ENCODE measurements at places on chromosomes 6 and 20. TPM values are rescaled to one million over a fixed set of nuclear protein-coding genes. Genes with fewer than 3 reads are reported as not detected.

- DNase-seq: no peak
Observed at GRCh38 chr6:30055513-30055912, 5.6 kb upstream of the POLR1H start.

DNA sequence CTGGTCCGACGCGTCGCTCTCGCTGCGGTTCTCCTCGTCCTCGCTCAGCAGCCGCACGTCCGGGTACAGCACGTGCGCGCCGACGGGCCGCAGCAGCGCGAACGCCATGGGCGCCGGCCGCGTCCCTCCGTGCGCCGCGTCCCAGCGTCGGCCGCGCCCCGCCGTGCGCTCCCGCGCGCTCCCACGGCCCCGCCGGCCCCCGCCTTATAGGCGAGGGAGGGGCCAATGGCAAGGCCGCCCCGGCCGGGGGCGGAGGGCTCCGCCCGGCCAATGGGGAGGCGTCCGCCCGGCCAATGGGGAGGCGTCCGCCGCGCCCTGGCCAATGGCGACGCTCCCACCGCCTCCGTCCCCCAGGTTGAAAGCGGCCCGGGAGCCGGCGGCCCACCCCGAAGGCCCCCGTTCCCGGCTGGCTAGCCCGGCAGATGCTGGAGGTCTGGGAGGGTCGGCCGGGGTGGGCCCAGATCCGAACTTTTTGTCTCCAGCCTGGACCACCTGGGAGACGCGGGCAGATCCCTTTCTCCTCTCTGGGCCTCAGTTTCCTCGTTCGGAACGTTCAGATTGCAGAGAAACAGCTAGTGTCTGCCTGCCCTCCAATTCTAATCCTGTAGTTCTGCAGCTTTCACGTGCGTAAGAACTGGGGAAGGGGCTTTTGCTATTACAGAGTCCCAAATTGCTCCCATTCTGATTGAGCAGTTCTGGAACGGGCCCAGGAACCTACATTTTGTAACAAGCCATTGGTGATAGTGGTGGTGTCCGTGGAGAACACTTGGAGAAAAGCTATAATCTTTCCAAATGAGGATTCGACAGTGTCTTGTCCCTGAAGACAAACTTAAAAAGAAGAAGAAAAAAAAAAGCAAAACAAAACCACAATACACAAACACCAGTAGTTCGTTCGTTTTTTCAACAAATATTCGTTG lies at the start of gene TCF15:
TCF15 (minus strand) TSS at position 180 of the 917 bp plus-strand sequence; CDS start at position 108, 72 bp downstream.
- DNase-seq: peak; percentile 6

DNA sequence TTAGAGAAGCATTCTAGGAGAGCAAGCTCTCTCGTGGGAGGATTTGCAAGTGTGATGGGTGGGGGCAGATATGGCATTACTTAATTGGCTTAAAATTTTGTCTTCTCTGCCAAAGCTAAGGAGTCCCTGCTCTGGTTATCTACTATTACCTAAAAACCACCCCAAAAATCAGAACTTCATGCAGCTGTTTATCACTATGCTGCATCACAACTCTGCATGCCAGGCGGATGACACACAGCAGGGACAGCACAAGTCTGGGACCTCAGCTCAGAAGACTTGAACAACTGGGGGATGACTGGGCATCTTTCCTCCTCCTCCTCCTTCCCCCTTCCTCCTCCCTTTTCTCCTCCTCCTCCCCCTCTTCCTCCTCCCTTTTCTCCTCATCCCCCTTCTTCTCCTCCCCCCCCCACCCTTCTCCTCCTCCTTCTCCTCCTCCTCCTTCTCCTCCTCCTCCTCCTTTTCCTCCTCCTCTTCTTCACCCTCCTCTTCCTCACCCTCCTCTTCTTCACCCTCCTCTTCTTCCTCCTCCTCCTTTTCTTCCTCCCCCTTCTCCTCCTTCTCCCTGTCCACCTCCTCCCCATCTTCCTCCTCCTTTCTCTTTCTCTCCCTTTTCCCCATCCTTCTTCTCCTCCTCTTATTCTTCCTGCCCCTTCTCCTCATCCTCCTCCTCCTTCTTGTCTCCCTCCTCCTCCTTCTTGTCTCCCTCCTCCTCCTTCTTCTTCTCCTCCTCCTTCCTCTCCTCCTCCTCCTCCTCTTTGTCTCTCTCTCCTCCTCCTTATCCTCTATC lies 218.6 kb upstream of the PMEPA1 start:
- DNase-seq: peak; percentile 19

DNA sequence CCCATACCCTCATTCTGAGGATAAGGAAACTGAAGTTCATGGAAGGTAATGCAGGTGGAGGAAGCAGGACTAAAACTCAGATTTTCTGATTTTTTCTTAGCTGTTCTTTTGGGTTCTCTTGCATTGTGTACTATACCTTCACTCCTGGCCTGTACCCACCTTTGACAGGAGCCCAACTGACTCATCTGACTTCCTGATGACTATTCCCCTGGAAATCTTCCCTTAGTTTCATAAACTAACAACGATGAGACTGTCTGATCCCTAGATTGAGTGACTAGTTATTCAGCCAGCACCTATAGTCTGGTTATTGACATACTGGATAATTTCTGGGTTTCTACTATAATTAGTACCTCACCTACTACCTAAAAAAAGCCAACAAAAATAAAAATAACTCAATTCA lies 10.1 kb downstream of the CRYBG1 start:
- DNase-seq: no peak

DNA sequence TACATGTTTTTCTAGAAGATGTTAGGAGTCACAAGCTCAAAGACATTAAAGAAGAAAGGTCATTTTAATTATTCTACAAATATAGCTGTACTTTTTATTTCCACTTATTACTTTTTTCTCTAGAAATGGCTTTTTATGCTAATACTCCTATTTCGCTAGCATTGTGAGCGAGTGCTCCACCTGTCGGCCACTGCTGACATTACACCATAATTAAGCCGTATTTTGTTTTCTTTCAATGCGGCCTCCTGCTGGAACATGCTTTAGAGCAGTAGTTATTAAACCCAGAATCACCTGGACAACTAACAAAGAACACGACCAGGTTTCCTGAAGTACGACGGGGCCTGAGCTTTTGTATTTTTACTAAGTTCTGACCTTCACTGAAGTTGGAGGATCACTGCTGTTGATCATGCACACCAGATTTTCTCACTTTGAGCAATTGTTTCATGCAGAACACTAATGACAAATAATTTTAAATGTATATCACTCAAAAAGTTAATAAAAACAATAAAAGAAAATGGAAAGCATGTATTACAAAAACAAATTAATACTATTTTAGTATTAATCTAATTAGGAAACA lies 74.1 kb upstream of the PAK5 start:
- DNase-seq: peak; percentile 39

- DNase-seq: no peak
Observed at GRCh38 chr20:22070610-22071058, 365.2 kb downstream of the PAX1 start.

DNA sequence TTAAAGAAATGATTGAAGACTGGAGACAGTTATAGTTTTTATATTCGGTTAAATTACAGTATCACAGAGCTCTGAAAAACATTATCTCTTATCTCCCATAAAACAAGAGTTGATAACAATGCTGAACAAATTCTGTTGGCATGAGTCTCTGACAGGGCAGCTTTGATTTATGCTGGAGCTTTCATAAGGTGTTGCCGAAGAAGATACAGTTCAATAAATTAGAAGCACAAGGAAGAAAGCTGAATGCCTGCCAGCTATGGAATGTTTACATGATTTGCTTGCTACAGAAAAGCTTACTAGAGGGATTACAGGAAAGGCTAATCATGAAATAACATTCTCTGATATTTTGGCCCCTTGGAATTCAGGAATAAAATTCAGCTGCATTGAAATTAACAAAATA lies 431.9 kb upstream of the GJE1 start:
- DNase-seq: peak; percentile 27

- no peak for DNase-seq
Observed at GRCh38 chr6:108841377-108841855, 6.8 kb upstream of the ARMC2 start.

GRCh38 chr6:138543657-138544056 lies 44.4 kb upstream of the NHSL1 start:
- DNase-seq: no peak

The C6orf15 gene
- not detected for total RNA-seq

The CTCFL gene
- not detected for total RNA-seq

The ZFP57 gene
- total RNA-seq: not detected

The SRSF12 gene
- under 0.01 TPM for total RNA-seq

The BACH2 gene
- total RNA-seq: 0.64 TPM

The IL17A gene
- total RNA-seq: not detected

The SEL1L2 gene
- not detected for total RNA-seq

The PRL gene
- not detected for total RNA-seq

The SNAI1 gene
- total RNA-seq: 1.3 TPM

The OPRM1 gene
- total RNA-seq: not detected

The MYB gene
- 0.43 TPM for total RNA-seq

Measured in fibroblast of villous mesenchyme (primary cell).